DMS53 (cell line): ENCODE measurements at places on chromosomes 2 and 18.
A peak's percentile ranks its signal among the peaks of the same experiment; 100 is the strongest.

- peak; percentile 60 for DNase-seq
Measured at GRCh38 chr2:170922634-170923494, 6.2 kb upstream of the GORASP2 start.

- peak; percentile 65 for DNase-seq
Measured at GRCh38 chr2:222424276-222424728, at the start of gene SGPP2. Gene SGPP2 (plus strand): TSS chr2:222424543. CDS start chr2:222424603, 60 bp downstream.

GRCh38 chr2:38943784-38944183 is 54.1 kb downstream of the ARHGEF33 start:
- DNase-seq: no peak

GRCh38 chr2:35343135-35343534 is 1012.4 kb upstream of the CRIM1 start:
- peak; percentile 13 for DNase-seq

DNA sequence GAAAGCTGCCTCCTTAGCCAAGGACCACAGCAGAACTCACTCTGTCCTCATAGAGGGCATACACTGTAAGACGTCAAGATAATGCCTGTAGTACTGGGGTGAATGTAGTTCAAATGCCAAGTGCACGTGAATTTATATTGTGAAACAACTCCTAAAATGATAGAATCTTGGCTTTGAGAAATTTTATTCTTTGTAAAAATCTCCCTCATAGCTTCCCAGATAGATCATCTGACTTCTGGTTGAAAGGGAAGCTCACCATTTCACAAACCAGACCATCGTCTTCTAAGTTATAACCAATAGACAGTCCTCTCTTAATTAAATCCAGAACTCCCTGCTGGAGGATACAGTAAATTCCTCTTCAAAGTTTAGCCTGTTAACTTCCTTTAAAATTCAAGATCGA is 110.9 kb upstream of the MSTN start:
- no peak for DNase-seq

DNA sequence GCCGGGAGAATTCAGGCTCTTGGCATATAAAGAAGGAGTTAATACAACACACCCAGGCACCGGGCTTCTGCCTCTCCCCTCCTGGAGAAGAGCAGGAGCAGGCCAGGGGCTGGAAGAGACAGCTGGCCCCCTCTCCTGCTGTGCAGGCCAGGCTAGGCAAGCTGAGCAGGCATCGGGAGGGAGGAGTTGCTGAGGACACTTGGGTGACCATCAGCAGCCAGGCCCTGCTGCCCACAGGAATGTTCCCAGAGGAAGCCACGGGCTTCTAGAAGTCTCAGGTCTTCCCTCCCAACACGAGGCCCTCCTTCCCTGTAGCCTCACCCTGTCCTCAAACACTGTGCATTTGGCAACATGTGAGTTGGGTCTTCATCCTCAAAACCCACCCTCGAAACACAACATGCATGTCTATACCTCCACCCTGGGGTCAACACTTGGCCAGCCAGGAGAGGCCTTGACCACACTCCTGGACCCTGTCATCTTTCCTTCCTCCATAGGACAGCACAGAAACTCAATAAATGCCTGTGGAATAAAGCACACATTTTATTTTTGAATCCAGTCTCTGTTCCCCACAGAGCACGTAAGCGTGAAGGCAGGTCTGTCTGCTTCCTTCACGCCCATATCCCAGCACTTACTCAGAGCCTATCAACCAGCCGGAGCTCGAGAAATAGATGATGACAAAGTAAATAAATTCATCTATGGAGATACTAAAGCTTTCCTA is 433.8 kb upstream of the ID2 start:
- no peak for DNase-seq

- DNase-seq: no peak
Measured at GRCh38 chr2:55225481-55226020, 6.5 kb downstream of the CLHC1 start.

GRCh38 chr2:200382874-200383273 is 76.4 kb downstream of the SPATS2L start:
- DNase-seq: no peak

GRCh38 chr2:96245609-96246390 is 20.0 kb downstream of the TMEM127 start:
- peak; percentile 50 for DNase-seq

- no peak for DNase-seq
Measured at GRCh38 chr2:12806549-12807242, 90.0 kb downstream of the TRIB2 start.

DNA sequence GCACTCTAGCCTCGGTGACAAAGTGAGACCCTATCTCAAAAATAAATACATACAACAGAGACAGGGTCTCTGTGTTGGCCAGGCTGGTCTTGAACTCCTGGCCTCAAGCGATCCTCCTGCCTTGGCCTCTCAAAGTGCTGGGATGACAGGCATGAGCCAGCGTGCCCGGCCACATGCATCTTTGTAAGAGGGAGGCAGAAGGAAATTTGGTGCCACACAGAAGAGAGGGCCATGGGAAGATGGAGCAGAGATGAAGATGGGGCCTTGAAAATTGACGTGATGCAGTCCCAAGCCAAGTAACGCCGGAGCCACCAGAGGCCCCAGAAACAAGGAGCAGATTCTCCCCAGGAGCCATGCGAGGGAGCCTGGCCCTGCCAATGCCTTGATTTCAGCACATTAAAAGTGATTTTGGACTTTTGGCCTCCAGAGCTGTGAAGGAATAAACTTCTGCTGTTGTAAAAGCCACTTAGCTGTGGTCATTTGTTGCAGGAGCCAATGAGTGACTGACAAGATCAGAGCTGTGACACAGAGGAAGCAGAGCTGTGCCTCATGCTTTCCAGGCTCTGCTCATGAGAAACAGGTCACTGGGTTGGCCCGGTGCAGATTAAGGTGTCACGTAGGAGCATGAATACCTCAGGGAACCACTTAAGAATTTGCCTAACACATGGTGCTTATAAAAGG is 2.7 kb upstream of the SLC66A2 start:
- peak; percentile 34 for DNase-seq

DNA sequence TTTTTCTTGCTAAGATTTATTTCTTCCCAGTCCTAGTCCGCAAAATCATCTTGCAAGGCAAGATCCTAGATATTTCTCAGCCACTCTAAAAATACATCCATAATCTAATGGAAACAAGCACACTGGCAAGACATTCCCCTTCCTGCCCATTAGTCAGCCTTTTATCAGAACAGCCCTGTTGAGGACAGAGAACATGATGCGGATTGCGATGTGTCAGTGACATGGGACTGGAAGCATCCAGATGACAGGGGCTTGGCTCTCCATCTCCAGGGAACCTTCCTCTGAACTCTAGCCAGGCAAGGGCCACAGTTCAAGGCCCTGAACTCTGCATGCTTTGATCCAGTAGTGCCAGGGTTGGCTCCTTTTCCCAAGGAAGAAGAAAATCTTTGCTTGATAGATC is 70.0 kb downstream of the VSNL1 start:
- no peak for DNase-seq

DNA sequence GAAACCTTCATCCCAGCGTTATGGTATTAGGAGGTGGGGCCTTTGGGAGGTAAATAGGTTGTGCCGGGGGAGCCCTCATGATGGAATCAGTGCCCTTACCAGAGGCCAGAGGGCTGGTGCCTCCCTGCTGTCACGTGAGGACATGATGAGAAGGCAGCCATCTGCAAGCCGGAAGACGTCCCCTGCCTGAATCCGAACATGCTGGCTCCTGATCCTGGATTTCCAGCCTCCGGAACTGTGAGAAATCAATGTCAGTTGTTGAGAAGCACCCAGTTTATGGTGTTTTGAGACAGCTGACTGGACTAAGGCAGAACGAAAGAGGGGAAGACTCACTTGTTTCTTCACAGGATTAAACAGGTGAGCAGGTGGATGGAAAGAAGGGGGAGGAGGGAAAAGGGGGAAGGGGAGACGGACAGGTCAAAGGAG is 13.0 kb upstream of the KLF11 start:
- peak; percentile 86 for DNase-seq

DNA sequence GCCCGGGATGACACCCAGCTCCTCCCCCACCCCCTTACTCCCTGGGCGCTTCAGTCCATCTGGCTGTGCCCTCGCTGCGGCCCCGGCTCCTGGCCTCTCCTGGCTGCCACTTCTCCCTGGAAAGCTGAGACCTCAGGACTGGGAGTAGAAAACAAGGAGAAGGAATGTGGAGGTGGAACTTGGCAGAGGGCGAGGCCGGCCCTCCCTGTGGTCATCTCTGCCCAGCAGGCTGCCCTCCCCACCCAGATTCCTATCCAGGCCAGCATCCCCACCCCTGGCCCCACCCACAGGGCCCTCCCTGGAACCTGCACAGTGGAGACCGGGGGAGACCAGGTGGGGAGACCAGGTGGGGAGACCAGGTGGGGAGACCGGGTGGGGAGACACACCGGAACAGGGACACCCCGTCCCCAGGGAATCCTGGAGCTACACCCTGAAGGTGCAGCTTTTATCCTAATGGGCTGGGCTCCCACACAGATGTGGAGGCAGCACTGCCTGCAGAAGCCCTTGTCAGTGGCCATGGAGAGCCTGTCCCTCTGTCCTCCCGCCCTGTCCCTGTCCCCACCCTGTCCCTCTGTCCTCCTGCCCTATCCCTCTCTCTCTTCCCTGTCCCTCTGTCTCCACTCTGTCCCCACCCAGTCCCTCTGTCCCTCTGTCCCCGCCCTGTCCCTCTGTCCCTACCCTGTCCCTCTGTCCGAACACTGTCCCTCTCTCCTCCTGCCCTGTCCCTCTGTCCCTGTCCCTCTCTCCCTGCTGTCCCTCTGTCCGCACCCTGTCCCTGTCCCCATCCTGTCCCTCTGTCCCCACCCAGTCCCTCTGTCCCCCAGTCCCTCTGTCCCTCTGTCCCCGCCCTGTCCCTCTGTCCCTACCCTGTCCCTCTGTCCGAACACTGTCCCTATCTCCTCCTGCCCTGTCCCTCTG is 157.1 kb downstream of the PXDN start:
- DNase-seq: no peak

DNA sequence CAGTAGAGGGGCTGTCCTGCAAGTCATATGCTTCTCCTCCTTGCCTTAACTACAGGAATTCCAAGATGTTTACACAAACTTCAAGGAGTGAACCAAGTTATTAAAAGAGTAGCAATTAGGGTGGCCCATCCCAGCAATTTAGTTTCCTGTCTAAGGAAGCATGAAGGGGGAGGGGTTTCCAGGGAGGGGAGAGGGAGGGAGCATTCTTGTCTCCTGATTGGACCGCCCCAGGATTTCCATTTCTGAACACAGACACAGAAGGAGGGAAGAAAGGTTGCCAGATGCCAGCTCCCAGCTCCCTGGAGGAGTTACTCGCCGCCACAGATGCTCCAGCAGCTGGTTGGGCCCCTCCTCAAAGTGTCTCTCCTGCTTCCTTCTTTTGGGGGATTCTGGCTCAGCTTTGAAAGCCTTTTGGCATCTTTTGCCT is 107.6 kb downstream of the TRIB2 start:
- DNase-seq: no peak

DNA sequence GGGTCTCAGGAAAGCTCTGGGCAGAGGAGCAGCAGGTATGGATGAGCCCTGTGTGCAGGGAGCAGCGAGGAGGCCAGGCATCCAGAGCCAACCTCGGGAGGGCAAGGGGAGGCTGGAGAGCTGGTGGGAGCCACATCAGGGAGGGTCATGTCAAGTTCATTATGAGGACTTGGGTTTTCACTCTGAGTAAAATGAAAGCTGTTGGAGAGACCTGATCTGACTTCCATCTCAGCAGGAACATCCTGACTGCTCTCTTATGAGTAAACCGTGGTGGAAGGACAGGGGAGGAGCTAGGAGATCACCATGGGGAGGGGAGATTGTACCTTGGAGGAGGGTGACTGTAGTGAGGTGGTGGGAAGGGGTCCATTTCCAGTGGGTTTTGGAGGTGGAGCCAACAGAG is 209.8 kb downstream of the LDLRAD4 start:
- no peak for DNase-seq
